ENCODE measurements at places on chromosomes 7 and 10.

GRCh38 chr10:33376976-33377657, 42.6 kb upstream of the NRP1 start:
- no peak for DNase-seq

DNA sequence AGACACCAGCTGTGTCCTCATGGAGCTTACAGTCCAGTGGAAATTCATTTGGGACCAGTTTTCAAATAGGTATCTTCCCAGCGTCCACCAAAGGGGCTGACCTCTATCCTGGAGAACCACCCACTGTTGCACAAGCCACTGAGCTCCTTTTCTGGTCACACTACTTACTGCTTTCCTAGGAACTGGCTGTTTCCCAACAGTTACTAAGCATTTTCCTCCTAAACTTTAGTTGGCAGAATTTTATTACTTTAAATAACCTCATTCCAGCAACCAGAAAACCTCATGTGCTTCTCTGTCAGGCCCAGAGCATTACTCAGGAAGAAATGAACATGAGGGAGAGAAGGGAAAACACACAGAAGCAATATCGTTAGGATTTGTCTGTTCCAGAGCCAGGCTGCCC, 183.1 kb downstream of the GPAM start:
- DNase-seq: no peak

DNA sequence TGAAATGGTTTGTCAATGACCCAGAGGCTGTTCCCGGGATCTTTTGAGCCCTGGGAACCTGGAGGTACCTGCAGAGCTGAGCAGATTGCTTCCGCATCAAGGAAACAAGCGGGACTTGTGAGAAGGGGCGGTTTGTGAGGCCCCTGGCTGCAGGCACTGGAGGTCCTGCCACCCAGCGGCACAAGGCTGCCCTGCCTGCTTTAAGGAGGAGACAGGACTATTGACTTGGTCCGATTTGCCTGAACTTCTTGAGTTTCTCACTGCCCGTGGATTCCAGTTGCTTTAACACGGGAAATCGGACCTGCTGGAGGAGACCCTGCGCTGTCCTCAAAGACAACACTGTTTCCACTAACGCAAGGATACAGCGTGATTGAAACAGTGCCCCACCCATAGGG, 130.1 kb downstream of the DNAJB6 start:
- no peak for DNase-seq

DNA sequence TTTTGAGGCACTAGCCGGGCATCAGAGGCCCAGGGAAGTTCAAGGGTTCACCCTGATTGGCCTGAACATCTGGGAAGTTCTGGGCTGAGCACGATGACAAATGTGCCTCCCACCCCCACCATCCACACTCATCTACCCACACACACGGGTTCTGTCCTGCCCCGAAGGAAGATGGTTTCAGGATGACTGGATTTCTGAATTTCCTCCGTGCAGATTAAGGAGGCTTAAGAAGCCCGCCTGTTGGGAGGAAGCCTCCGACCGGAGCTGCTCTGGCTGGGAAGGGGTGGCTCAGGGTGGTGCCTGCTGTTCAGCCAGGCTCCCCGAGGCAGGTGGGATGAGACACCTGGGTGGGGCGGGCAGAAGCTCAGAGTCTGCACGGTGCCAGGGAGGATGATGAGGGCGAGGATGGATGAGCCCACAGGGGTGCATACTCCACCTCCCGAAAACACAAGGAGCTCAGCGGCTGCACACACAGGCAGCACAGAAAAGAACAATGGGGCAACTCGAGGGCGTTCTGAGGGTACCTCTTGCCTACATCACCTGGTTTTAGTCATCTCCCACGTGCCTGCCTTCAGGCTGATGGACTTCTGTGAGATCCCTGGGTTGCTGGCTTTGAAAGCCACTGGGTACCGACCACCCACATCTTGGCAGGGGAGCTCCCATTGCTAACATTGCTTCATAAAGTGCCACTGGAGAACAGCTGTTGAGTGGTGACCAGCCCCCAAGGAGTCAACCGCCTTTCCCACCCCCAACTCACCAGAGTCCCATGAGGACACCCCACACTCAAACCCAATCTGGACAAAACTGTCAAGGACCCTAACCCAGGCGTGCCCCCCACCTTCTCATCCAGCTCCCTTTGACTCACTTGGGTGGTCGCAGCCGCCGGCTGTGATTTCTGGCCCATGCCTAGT, 41.2 kb downstream of the CALML3 start:
- DNase-seq: no peak

DNA sequence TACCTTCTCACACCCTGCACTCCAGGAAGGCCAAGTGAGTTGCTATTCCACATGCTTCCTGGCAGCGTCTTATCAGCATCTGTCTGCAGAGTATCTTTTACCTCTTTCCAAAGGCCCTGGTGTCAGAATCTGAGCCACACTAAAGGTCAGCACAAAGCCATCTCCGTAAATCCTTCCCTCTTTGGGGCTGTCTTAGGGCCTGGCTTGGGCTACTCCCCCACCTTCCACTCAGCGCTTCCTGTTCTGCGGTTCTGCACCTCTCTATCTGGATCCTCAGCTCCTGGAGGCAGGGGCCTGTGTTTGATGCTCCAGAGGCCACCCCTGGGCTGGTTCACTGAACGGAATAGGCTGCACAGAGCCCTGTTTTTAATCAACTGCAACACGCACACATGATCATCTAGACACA, 334.8 kb upstream of the GALNT17 start:
- DNase-seq: no peak

DNA sequence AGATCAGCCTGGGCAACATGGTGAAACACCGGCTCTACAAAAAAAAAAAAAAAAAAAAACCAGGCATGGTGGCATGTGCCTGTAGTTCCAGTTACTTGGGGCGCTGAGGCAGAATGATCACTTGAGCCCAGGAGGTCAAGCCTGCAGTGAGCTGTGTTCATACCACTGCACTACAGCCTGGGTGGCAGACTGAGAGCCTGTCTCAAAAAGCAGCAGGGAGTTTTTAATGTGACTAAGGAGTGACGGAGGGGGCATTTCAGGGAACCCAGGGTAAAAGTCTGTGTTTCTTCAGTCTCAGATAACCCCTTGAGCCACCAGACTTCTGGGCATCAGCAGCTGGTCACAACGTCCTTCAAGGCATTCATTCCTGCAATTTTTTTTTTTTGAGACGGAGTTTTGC, 2.2 kb upstream of the C10orf95 start:
- DNase-seq: no peak

DNA sequence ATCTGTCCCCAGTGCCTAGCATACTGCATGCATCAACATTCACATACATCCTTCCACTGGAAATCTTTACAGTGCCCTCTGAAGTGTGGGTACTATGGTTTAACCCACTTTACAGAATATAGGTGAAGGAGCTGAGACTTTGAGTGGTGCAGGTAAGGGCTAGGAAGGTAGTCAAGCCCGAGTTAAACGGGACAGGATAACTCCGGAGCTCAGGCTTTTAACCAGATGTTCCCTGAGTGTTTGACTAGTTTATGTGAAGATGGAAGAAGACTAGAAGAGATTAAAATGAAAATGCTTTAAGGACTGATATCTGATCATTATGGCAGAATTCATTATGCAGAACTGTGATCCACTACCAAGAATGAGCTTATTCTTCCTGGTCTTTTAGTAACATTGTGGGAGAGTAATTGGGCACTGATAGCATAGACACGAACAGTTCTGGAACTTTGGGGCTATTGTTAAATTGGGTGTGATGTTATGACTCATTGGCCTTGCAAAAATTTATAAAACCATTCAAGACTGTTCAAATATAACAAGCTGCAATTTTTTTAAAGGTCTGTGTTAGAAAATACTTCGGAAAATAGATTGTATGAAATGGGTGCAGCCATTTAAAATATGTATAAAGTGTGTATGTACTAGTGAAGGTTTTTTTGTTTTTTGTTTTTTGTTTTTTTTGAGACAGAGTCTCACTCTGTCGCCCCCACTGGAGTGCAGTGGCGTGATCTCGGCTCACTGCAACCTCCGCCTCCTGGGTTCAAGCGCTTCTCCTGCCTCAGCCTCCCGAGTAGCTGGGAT, 4.4 kb downstream of the CUL1 start:
- no peak for DNase-seq

DNA sequence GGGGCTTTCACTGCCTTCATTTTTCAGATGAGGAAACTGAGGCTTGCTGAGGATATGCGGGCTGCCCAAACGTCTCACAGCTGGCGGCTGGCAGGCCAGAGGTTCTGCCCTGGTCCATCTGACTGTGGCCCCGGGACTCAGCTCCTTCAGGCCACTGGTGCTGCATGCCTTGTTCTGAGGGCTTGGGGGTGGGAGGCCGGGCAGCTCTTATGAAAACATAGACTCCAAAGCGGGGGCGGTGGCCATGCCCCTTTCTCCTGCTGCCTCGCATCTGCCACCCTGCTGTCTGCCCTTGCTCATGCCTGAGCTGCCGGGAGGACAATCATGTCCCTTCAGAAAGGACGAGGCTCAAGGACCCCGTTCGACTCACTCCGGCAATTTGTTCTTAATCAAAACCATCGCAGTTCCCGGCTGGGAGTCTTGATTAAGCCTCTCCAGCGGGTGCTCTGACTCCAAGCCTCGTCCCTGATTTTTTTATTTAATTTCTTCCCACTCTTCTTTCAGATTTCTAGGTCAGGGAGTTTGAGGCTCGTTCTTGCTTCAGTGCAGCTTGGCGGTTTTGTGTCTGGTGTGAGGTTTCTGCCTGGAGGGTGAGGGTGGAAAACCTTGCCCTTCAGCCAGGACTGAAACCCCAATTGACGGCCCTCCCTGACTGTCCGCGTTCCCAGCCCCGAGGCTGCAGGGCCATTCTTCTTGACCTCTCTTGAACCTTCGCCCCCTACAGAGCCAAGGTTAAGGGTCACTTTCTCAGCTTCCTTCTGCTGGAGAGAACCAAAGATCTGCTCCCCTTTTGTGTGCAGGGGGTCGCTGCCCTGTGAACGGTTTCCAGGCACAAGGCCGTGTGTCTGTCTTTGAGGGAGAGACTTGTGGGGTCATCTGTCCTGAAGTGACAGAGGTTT, 120.8 kb downstream of the DNAJB6 start:
- no peak for DNase-seq

GRCh38 chr7:140232957-140233917, 56.5 kb upstream of the KDM7A start:
- no peak for DNase-seq

DNA sequence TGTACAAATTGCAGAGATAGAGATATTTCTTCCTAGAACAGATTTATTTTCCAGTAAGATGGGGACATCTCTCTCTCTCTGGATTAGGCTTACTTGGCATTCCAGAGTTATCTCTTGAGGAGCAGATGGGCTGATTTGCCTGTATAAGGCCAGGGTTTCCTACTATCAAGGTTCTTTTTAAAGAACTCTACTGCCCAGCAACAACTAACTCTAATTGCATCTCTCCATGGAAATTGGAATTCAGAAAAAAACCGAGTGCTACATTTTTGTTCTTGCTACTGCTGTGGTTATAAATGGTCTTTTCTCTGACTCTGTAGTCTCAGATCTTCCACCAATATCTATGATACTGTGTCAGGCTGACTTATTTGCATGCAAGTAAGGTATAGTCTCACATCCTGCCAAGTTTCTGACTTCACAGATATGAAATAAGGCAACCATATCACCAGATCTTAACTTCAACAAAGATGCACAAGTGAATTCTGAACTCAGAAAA, 161.1 kb downstream of the CRPPA start:
- no peak for DNase-seq

- DNase-seq: no peak
Measured at GRCh38 chr7:869348-869747, 7.0 kb upstream of the GET4 start.

- DNase-seq: no peak
Measured at GRCh38 chr10:96746503-96746902, 26.2 kb upstream of the PIK3AP1 start.

DNA sequence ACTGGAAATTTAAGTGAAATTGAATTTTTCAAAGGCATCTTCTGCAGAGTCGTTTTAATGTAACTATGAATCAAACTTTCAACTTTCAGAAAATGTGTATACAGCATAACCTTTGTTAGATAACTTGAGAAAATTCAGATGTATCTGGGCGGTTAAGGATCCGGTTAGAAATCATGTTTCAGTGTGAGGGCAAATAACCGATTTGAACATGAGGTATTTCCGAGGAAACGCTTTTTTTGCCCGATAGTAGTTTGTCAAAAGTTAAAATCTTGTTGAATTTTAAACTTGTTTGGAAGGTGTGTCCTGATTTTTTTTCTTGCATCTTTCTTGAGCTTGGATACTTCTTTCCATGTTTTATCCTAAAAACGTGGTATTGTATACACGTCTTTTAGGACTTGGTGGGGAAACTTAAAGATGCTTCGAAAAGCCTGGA, 1.3 kb upstream of the BMI1 start:
- no peak for DNase-seq

DNA sequence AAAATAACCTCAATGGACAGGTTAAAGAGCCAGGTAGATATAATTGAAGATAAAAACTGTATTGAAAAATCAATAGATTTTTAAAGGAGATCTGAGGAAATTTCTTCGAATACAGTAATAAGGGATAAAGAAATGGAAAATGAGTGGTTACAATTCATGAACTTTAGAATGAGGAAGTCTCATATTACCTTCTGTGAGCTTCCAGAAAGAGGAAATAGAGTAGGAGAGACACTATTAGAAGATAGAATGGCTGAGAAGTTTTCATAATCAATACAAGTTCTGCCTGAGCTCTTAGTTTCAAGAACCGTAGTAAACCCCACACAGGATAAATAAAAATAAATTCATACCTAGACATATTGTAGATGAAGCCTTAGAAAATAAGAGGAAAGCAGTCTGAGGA, 11.5 kb downstream of the SDK1 start:
- no peak for DNase-seq

GRCh38 chr10:88389456-88389855, 193.7 kb downstream of the RNLS start:
- peak; percentile 61 for DNase-seq

GRCh38 chr10:99912041-99912440, 97.7 kb downstream of the DNMBP start:
- no peak for DNase-seq

DNA sequence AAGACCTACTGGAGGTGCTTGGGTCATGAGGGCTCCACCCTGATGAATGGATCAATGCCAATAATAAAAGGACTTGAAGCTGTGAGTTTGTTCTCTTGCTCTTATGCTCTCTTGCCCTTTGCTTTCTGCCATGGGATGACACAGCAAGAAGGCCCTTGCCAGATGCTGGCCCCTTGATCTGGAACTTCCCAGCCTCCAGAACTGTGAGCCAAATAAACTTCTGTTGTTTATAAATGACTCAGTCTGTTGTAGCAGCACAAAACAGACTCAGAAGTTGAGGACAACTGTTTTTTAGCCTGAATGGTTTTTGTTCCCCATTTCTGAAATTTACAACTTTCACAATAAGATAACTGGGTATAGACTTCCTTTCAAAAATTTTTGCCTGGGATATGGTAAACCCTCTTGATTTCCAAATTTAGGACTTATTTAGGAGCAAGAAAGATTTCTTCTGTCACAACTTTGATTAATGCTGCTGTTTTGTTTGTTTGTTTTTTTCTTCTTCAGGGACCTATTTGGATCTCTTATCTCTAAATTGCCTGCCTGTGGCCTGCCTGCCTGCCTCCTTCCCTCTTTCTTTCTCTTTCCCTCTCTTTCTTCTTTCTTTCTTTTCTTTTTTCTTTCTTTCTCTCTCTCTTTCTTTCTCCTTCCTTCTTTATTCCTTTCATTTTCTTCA, 12.1 kb downstream of the ENTPD1 start:
- DNase-seq: peak; percentile 19

GRCh38 chr7:100888291-100888987, 1.1 kb downstream of the UFSP1 start:
- DNase-seq: no peak
